ENCODE measurements at places on chromosomes 1 and 21.

GRCh38 chr1:79304131-79304530 lies 297.6 kb upstream of the ADGRL4 start:
- DNase-seq, result no peak

DNA sequence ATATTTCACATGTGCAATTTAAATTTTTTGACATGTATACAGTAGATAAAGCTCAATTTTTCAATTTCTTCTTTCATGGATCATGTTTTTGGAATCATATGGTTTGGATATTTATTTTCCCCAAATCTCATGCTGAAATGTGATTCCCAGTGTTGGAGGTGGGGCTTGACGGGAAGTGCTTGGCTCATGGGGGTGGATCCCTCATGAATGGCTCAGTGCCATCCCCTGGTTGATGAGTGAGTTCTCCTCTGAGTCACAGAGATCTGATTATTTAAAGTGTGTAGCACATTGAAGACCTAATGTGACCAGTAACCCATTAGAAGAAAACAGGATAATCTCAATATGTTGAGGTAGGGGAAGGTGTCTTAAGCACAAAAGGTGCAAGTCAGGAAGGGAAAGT lies 9.1 kb upstream of the IFI16 start:
- peak; percentile 9 for DNase-seq

DNA sequence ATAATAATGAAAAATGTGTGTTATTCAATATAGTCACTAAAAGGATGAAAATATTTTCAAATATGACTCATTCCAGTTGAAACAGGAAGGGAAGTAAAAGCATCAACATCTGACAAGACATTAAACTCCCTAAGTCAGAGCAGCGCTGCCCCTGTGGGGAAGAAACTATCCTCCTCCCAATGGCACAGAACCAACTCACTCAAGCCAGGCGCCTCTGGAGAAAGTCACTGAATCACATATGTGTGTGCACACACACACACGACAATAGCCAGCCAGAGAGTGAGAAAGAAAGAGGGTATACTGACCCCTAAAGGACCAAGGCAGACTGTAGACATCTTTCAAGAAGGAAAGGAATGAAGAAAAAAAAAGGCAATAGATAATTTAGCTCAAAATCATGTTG lies 126.9 kb downstream of the SETD4 start:
- no peak for DNase-seq

GRCh38 chr21:45888386-45889009 lies 93.1 kb upstream of the COL6A1 start:
- no peak for DNase-seq

GRCh38 chr1:206851341-206852010 lies 13.9 kb upstream of the IL20 start:
- DNase-seq, result no peak

- DNase-seq, result no peak
Observed at GRCh38 chr1:200960236-200960947, 63.1 kb downstream of the KIF21B start.

DNA sequence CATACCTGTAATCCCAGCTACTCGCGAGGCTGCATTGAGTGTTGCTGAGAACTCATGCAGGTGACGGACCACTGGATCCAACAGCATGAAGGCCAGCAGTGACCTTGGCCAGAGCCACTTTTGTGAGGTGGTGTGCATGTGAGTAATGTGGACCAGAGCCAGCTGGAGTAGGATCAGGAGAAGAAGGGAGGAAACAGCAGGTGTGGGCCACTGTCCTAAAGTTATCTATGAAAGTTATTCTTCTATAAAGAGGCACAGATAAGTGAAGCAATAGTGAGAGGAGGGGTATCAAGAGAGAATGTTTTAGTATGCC lies 47.8 kb downstream of the TCP10L start:
- no peak for DNase-seq
